Nephron progenitor cell (in vitro differentiated cells): ENCODE measurements at places on chromosomes 7 and 10.
A peak's percentile ranks its signal among the peaks of the same experiment; 100 is the strongest.

- H3K4me1 ChIP-seq: no peaks in the 10 kb centered on the region
- H3K36me3 ChIP-seq: no peaks in the 10 kb centered on the region
- H3K4me3 ChIP-seq: no peak overlapping the region
- H3K27ac ChIP-seq: no peak overlapping the region
- peaks cover 57% of the 10 kb centered on the region for H3K27me3 ChIP-seq
Measured at GRCh38 chr7:94252971-94253370, 141.7 kb upstream of the COL1A2 start.

GRCh38 chr10:68721673-68722335, 765 bp downstream of the CCAR1 start:
- H3K27me3 ChIP-seq: peaks cover 10% of the 10 kb centered on the region
- H3K4me1 ChIP-seq: peaks cover 19% of the 10 kb centered on the region
- no peak for DNase-seq
- H3K27ac ChIP-seq: peak overlapping the region; percentile 94

- no peak for DNase-seq
- H3K27me3 ChIP-seq: no peaks in the 10 kb centered on the region
- no peaks in the 10 kb centered on the region for H3K36me3 ChIP-seq
- no peak overlapping the region for H3K27ac ChIP-seq
Measured at GRCh38 chr10:83262434-83262833, 876.9 kb upstream of the GHITM start.

DNA sequence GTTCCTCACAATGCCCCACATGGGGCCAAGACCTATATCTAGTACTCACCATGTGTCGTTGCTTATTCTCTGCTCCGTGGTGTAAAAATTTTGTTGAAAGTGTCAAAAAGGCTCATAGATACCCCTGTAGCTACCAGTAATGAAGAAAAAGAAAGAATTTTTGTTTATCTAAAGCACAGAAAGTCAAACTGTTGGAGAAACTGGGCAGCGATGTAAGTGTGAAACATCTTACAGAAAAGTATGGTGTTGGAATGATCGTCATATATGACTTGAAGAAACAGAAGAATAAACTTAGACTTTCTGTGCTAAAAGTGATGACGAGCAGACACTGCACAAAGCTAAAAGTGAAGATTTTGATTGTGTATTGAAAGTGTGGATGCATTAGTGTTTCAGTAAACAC, 626.6 kb upstream of the GHITM start:
- no peak for DNase-seq
- H3K4me3 ChIP-seq: no peak overlapping the region
- H3K27ac ChIP-seq: no peak overlapping the region
- no peaks in the 10 kb centered on the region for H3K27me3 ChIP-seq
- H3K36me3 ChIP-seq: no peaks in the 10 kb centered on the region

- H3K27ac ChIP-seq: no peak overlapping the region
- peaks cover 21% of the 10 kb centered on the region for H3K4me1 ChIP-seq
- no peak for DNase-seq
- H3K27me3 ChIP-seq: peaks cover 6% of the 10 kb centered on the region
Measured at GRCh38 chr10:75718991-75719390, 287.6 kb downstream of the LRMDA start.

- H3K36me3 ChIP-seq: peaks cover 4% of the 10 kb centered on the region
- no peak for DNase-seq
- H3K27me3 ChIP-seq: peaks cover 40% of the 10 kb centered on the region
- peak overlapping the region; percentile 41 for H3K4me3 ChIP-seq
- no peak overlapping the region for H3K27ac ChIP-seq
Measured at GRCh38 chr7:156947120-156947843, 2.2 kb upstream of the NOM1 start.
